ENCODE measurements at places on chromosomes 4 and X.

- no peak for DNase-seq
Observed at GRCh38 chrX:71285929-71286328, 2.5 kb downstream of the NONO start.

GRCh38 chr4:3010998-3011397, 47.6 kb downstream of the GRK4 start:
- DNase-seq = peak; percentile 81

DNA sequence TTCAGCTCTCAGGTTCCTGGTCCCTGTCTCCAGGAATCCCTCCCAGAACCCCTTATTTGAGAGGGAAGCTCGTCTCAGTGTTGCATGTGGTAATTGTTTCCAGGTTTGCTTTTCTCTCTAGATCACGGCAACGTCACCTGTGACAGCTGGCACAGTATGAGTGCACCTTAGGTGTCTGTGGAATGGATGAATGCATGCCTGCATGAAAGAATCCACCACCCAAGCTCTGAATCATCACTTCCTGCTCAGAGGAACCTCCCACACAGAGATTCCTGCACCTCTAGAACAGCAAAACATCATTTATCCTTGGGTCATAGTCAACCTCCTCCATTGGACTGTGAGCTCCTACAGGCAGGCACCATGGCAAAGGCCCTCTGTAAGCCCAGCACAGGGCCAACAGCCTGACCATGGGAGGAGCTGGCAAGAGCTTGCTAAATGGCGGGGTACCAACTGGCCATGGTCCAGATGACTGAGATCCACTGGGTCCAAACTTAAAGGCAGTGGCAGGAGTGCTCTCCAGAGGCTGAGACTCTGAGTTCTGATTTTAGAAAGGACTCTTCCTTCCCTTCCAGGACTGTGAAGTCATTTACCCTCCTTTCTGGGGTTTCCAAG, 116.2 kb downstream of the SLC2A9 start:
- DNase-seq = no peak

GRCh38 chrX:150282953-150283352, 80.2 kb upstream of the MAMLD1 start:
- no peak for DNase-seq

- DNase-seq = no peak
Observed at GRCh38 chr4:143383005-143383574, 46.4 kb downstream of the GAB1 start.

GRCh38 chr4:124420166-124420695, 292.3 kb downstream of the ANKRD50 start:
- DNase-seq = no peak

- DNase-seq = peak; percentile 12
Observed at GRCh38 chr4:157043131-157043530, 32.8 kb upstream of the GLRB start.

GRCh38 chr4:181701894-181702293, 541.3 kb upstream of the TENM3 start:
- no peak for DNase-seq

DNA sequence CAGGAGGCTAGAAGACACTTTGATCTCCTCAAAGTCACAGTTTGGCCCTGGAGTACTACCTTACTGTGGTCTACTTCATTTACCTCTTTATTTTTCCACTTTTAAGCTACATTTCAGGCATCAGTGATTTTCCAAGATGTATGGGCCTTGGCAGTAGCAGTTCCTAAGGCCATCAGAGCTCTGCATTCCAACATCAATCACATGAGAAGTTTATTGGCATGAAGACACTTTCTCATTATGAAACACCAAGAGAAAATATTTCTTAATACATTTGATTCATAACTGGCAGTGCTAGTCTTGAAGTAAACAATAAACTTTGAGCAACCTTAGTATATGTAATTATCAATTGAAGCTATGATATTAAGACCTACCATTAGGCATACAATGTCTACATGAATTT, 178.1 kb downstream of the IL15 start:
- no peak for DNase-seq

DNA sequence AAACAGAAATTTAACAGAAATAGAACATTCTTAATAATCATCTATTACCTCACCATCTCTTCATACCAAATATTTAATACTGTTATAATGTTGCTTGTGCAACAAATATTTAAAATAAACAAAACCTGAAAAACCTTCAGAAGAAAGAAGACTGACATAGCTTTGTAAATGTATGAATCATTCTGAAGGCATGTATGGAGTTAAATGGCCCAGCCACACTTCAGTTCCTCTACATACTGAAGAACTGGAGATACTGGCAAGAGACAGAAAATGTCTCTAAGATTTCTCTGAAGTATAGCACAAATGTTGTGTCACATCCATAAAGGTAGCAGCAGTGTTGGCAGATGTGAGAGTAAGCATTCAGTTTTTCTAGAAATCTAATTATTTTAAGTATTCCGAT, 275.3 kb upstream of the FGF13 start:
- no peak for DNase-seq

DNA sequence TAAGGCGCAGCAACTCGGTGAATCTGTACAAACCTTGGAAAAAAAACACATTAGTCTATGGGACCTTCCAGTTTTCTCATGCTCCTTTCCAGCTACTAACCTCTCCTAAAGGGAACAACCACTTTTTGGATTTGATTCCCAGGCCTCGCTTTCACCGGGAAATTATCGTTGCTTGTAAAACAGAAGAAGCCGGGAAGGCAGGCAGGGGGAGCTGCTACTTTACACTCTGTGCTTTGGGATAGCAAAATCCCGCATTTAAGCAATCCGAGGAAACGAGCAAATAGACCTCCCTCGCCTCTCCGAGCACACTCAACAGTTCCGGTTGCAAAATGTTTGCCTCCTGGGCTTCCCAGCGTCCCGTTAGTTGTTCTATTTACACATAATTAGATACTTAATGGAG, 1.2 kb downstream of the CD38 start:
- DNase-seq = peak; percentile 51

DNA sequence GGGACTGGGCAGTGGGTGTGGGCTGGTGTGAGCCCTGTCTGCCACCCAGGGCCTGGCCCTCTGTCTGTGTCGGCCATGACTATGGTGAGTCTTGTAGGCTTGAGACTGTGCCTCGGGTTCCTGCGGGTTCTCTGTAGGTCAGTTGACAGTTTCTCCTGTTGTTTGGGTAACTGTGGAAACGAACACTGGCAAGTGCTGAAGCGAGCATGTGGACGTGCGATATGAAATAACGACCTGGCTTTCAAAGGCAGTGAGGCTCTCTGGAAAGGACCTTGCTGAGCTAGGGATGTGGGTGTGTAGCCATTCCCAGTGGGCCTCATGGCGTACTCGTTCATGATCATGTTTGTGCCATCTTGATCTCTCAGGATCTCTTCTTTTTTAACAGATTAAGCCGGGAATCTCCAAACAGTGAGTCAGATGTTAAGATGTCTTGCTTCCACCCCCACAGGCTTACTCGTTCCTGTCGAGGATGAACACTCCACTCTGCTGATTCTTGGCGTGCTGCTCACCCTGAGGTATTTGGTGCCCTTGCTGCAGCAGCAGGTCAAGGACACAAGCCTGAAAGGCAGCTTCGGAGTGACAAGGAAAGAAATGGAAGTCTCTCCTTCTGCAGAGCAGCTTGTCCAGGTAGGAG, 41.3 kb downstream of the HTT start:
- peak; percentile 34 for DNase-seq

DNA sequence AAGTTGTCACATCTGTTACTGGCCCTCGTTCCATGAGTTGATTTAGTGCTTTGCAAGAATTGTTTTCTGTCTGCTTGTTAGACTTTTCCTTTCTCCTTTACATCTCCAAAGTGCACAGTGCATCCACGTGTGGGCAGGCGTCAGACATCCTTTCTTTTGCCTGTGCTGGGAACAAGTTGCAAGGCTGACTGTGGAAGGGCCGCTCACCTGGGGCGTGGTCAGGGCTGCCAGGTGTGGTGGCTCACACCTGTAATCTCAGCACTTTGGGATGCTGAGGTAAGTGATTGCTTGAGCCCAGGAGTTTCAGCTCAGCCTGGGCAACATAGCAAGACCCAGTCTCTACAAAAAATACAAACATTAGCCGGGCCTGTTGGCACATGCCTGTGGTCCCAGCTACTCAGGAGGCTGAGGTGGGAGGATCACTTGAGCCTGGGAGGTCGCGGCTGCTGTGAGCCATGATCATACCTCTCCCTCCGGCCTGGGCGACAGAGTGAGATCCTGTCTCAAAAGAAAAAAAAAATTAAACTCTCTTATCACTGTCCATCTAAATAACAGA, 46.2 kb downstream of the RGS12 start:
- DNase-seq = no peak

- no peak for DNase-seq
Observed at GRCh38 chrX:33160273-33160672, 51.1 kb downstream of the DMD start.

DNA sequence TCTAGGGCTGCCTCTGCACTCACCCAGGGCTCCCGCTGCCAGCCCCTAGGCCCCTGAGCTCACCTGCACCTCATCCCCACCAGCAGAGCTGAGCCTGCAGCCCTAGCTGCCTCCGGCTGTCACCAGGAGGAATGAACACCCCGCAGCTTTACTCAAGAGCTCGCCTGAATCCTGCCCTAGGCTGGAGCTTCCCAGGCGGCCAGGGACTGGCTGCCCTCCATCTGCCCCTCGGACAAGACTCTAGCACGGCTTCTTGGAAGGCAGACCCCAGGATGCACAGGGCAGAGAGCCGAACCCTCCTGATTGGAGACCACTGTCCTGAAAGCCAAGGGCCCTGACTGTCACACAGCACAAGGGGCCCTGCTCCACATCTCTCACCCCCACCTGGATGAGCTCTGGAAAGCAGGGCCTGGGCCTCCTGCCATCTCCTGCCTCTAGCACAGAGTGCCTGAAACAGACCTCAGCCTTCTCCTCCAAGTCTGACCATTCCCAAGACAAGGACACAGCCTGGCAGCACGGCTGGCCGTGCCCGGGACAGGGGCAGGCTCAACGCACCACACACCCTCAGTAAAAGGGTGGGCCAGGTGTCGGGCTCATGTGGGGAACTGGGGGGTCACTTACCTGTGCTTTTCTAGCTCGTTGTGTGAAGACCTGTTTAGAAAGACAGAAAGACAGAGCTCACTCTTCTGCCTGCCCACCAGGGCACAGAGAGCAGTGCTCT, 4.4 kb downstream of the MXD4 start:
- DNase-seq = no peak

DNA sequence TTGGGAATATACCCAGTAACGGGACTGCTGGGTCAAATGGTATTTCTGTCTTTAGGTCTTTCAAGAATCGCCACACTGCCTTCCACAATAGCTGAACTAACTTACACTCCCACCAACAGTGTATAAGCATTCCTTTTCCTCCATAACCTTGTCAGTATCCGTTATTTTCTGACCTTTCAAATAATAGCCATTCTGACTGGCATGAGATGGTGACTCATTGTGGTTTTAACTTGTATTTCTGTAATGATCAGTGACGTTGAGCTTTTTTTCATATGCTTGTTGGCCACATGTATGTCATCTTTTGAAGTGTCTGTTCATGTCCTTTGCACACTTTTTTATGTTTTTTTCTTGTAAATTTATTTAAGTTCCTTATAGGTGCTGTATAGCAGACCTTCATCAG, 81.2 kb downstream of the ADAM29 start:
- no peak for DNase-seq

DNA sequence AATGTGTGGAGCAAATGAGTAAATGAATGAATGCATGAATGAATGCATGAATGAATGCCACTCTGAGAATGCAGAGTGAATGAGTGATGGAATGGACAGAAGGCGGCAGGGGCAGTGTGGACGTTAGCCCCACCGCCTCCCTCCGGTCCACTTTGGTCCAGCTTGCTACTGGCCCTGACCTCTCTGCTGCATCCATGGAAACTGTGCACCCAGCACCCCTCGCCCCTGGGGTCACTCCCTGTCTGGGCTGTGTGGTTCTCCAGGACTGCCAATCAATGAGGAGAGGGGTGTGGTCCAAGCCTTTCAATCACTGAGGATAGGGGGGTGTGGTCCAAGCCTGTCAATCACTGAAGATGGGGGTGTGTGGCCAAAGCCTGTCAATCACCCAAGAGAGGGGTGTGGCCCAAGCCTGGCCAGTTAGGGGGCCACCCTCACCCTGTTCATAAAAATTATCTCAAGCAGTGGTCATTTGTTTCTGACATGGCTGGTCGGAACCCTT, 39.2 kb upstream of the ASMTL start:
- DNase-seq = peak; percentile 4

DNA sequence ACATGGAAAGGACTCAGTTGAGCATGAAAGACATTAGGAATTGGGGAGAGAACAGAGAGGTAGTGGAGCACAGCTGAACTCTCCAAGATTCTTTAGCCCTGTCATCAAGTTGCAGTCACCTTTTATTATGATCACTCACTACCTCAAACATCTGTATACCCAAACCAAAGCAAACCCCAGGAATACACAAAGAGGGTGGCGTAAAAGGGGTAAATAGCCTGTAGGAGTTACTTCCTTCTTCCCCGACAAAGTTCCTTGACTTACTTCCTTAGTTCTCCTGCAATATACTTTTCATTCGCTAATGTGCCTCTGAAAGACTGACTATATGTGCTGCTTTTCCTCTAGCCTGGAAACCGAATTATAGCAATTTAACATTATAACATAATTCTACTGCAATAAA, 159.9 kb downstream of the SPRY1 start:
- no peak for DNase-seq

DNA sequence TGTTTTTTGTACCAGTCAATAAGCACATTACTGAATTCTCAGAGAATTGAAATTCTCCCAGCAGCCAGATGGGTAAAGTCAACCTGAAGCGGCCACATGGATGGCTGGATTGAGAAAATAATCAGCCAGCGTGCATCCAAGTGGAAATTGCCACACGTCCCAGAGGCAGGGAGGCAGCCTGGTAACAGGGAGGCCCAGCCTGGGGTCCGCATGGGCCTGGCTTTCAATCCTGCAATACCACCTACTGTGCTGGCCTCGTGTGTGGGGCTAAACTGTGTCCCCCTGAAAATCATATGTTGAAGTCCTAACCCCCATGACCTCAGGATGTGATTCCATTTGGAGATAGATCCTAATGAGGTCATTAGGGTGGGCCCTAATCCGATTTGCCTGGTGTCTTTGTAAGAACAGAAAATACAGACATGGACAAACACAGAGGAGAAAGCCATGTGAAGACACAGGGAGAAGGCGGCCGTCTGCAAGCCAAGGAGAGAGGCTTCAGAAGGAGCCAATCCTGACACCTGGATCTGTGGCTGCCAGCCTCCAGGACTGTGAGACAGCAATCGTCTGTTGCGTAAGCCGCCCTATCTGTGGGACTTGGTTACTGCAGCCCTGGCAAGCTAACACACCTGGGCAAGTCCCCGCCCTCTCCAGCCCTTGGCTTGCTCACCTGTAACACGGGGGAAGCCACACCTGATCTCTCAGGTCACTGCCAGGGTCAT, 90.3 kb downstream of the JAKMIP1 start:
- no peak for DNase-seq

DNA sequence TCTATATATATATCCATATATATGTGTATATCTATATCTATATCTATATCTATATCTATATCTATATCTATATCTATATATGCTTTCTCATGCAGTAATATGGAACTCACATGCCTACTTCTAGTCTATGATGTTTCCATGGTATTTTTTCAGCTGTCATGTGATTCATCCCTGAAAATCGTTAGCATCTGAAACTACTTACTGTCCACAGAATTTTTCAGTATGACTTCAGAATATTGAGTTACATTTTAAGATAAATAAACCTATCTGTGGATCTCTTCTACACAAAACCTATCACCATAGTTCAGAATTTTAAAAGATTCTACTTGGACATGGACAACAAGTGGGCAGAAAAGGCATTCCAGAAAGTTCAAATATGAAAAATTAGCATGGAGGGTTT, 855.1 kb upstream of the INTU start:
- DNase-seq = peak; percentile 78
